Epithelial cell of prostate (primary cell): ENCODE measurements at places on chromosomes 16 and 17.

GRCh38 chr17:31692027-31692426 is 167.0 kb downstream of the COPRS start:
- DNase-seq = no peak

DNA sequence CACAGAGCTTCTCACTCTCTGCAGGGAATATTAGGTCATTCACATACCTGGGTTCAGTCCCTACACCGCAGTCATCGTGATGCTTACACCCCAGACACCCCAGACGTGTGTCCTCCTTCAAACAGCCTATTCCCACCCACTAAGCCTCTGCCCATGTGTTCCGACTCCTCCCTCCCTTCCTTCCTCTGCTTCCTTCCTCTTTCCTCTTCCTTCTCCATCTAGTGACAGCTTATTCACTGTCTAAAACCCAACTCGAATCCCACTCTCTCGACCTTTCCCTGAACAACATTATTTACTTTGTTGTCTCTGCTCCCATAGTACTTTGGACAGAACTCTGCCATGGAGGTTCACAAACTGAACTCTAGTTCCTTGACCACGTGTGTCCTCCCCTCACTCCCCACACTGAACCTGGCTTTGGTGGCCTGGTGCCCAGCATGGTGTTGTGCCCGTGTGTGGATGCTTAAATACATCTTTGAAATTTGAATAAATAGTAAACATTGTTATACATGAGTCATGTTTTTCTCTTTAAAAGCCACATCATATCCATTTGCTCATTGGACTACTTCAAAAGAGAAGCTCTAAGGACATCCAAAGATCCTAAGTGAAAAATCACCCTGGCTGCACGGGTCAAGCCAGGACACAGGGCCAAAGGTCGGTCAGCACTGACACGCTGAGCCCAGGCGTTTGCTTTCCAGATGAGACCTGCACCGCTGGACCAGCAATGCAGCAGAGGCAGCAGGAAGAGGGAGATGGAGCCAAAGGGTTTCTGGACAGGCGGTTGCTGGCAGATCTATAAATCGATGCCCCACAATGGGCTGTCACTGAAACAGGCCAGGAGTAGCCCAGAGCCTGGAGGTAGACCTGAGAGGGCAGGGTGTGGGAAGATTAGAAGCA is 14.1 kb upstream of the G6PC1 start:
- no peak for DNase-seq

DNA sequence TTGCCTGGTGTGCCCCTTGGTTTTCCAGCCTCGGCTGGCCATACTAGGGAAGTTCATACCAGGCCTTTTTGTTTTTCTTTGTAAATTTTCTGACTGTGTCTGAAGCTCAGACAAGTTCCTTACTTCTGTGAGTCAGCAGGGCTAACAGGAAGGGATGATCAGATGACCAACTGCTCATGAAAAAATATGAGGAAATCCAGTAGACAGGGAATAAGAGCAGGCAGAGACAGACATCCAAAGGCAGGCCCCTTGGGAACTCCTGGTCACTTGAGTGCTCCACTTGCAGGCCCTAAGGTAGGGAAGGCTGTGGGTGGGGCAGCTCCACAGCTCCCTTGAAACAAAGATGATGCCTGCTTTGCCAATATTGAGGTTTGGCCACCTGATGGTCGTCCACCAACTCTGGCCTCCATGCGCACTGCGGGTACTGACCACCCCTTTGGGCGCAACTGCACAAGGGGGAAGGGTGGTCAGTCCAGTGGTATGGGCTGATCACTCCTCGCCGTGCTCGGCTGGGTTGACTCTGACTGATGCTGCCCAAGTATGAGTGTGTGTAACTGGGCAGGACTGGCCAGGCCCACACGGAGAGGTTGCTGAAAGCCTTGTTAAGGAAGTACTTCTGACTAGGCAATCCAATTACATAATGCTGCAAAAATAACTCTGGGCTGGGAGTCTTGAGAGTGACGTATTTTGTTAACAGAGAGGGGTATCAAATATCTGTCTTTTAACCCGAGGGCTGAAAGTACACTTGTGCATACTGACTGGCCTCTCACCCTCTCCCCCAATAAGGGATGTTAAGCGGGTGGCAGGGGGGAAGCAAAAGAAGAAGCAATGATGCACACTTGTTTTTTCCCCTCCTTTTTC is 20.8 kb upstream of the ZFHX3 start:
- peak; percentile 98 for DNase-seq

DNA sequence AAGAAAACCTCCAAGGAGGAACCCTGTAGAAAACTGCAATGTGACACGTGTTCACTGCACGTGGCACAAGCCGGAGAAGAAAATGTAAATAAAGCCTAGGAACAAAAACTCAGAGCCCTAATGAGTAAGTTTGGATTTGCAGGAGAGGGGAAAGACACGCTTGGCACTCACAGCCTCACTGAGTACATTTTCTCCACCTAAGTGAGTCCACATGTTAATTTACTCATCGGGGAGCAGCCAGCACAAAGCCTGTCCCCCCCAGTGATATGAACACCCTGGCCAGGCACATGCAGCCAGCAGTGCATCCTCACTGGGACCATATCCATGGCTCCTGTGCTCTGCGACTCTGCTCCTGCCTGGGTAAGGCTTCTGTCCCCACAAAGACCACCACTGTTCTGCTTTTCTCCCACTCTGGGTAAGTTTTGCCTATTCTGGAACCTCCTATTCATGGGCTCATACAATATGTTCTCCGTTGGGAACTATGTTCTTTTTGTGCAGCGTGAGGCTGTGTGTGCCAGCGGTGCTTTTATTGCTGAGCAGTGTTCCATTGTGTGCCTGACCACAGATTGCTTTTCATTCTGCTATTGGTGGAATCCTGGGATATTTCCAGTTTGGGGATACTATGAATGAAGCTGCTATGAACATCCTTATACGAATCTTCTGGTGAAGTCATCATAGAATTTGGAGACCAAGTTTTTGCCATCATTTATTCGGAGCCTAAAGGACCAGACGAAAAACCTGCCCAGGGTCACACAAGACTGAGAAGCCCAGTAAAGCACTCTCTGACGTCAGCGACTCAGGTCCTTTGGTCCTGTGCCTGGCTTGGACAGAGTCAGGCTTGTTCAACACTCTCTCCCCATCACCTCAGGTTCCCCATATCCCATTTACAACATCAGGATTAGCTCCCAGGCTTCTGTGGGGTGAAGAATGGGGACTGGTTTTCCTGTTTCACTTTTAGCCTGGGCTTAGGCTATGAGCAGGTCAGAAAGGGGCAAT is 53.3 kb downstream of the RNF112 start:
- DNase-seq = no peak

DNA sequence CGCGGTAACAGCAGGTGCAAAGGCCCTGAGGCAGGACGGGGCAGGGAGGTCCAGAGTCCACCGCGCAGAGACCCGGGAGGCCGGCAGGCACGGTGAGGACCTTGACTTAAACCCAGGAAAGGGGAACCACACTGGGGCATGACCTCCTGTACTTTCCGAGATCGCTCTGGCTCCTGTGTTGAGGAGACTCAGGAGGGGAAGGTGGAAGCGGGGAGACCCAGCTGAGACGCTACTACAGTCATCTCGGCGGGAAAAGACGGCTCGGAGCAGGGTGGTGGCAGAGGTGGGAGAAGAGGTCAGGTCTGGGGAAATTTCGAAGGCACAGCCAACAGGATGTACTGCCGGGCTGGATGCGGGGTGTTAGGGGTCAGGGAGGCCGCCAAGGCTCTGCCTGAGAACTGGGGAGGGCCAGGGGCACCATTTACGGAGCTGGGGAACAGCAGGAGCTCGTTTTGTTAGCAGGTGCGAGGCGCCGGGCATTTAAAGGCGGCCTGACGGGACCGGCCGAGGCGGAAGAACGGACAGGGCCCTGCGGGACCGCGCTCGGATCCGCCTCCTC is 22.3 kb downstream of the NPTX1 start:
- DNase-seq = no peak

GRCh38 chr17:42230225-42230624 is 35.9 kb upstream of the GHDC start:
- no peak for DNase-seq

- DNase-seq = no peak
Measured at GRCh38 chr17:73045724-73046123, 46.8 kb downstream of the SLC39A11 start.

GRCh38 chr17:29949696-29950095 is 8.3 kb downstream of the EFCAB5 start:
- no peak for DNase-seq

GRCh38 chr16:4395055-4395726 is 21.2 kb downstream of the CORO7 start:
- DNase-seq = no peak

DNA sequence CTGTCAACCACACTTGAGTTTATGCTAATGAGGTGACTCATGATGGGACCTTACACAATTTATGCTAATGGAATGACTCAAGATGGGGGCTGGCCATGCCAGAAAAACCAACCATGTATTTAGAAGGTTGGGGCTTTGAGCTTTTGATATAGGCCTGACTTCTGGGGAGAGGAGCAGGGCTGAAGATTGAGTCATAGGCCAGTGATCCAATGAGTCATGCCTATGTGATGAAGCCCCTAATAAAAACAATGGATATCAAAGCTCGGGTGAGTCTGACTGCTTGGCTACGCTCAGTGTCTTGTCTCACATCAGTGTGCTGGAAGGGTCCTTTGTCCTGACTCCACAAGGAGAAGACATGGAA is 7.3 kb downstream of the MFSD6L start:
- peak; percentile 34 for DNase-seq

GRCh38 chr16:90018652-90019542 is at the start of gene DBNDD1:
TSS of gene DBNDD1 (minus strand) at chr16:90019456. CDS start at chr16:90019341, 115 bp downstream.
- no peak for DNase-seq

- no peak for DNase-seq
Measured at GRCh38 chr16:79037521-79038373, 562.8 kb downstream of the MAF start.

- no peak for DNase-seq
Measured at GRCh38 chr17:16991349-16992009, 19.6 kb upstream of the TNFRSF13B start.

DNA sequence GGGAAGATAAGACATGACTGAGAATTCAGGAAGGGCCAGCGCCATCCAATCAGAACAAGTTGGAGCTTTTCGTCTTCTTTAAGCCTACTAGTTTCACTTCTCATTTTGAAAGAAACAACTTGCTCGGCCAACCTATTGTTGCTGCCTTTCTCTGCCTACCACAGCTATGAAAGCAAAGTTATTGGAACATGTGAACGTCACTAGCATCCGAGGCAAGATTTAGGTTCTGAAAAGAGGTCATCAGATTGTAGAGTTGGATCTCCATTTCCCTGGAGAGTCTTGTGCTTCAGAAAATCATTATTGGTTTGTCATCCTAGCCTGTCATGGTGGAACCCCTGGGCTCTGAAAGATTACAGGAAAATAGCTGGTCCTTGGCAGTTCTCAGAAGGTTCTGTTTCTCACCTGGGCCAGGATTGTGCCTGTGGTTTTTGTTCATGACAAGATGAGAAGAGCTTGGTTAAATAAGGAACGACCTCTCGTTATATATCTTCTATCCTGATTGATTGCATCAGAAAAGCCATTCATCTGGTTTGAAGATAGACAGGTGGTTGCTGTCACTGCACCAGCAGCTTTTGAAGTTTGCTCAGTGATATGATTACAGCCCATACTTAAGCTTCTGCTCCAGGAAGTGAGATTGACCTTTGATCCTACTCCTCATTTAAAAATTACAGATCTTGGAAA is 25.3 kb downstream of the CDH13 start:
- DNase-seq = no peak

DNA sequence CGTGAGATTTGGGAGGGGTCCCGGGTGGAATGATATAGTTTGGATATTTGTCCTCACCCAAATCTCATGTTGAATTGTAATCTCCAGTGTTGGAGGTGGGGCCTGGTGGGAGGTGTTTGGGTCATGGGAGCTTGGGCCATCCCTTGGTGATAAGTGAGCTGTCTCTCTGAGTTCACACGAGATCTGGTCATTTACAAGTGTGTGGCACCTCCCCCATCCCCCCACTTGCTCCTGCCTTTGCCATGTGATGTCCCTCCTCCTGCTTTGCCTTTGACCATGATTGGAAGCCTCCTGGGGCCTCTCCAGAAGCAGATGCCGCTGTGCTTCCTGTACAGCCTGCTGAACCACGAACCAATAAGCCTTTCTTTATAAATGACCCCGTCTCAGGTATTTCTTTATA is 21.3 kb upstream of the BAIAP2 start:
- DNase-seq = no peak

DNA sequence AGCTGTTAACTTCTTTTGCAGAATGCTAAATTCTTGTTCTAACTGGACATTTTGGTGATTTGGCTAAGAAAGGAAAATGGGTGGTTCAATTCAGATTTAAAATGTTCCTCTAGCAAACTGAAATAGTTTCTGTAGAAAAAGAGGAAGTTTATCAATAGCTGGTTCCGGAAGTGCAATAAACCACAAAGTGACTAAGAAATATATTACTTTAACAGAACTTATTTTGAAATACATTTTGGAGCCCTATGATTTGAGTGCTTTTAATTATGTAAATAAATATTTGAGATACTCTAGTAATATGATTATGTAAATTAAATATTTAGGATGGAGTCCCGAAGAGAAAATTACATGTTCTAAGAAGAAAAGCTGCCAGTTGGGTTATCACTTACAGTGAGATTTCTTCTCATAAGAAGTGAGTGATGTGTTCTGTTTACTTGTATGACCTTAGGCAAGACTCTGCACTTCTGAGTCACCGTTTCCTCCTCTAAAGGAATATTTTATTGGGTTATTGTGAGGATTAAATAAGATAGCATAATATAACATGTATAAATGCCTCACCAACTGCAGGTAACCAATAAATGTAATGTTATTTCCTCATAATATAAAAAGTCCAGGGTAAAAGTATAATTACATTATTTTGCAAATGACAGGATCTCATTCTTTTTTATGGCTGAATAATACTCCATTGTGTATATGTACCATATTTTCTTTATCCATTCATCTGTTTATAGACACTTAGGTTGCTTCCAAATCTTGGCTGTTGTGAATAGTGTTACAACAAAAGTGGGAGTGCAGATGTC is at the start of gene EVI2B:
TSS of gene EVI2B (minus strand) at position 73 of the 800 bp plus-strand sequence. CDS start 8,445 bp downstream, outside the sequence.
- peak; percentile 69 for DNase-seq

DNA sequence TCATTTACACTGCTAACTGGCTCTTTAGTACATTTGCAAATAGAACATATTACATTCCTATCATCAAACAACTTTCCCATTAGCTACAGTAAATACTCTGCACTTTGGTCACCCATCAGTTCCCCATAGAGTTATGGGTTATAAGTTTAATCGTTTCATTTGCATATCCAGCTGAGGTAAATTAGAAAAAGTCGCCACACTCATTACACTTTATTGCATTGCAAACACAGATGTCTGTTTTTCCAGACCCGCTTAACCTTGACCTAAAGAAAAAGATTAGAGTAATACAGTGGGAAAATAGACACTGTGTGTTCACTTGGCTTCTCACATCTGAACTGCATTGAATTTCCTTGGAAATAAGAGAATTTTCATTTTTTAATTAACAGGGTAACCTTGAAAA is 213.1 kb upstream of the PSMD7 start:
- no peak for DNase-seq
